ENCODE measurements at places on chromosomes 4 and X.

GRCh38 chr4:140157341-140157740 lies 3.4 kb upstream of the MAML3 start:
- no peak for DNase-seq

- DNase-seq = no peak
These were observed 24.5 kb downstream of the TMSB4X start for GRCh38 chrX:12999422-12999821.

DNA sequence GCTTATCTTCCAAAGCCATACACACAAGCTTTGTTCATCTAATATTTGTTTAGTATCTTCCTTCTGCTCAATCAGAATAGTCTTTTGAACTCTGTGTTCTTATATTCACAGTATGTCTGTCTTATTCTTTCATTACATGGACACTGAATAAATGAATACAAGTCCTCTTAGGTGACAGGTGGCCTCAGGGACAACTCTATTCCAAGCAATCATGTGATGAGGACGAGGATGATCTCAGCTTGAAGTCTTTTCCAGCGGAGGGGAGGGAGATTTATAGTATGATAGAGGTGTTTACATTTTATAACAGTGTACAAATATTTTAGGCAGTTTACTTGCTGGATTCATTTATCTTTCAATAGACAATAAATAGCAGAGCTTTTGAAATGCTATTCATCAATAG lies 300.4 kb downstream of the NLGN4X start:
- DNase-seq = no peak

DNA sequence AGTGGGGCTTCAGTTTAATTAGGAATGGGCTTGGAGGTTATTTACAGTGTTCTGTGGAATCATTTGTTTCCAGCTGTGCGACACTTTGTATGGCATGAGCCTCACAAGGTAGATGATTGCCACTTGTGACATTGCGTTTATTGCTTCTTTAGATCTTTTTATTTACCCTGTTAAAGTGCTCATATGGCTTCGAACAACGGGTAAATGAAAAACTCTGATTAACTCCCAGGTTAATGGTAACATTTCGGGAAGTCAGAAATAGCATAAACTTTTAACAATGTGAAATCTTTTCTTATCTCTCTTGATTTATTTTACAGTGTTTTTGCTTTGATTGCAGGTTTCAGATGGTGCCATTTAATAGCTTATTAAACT lies 494.3 kb downstream of the IDS start:
- DNase-seq = no peak

GRCh38 chr4:80043541-80043940 lies 29.5 kb downstream of the ANTXR2 start:
- DNase-seq = no peak

GRCh38 chr4:74675673-74676279 lies 118.5 kb downstream of the BTC start:
- no peak for DNase-seq

DNA sequence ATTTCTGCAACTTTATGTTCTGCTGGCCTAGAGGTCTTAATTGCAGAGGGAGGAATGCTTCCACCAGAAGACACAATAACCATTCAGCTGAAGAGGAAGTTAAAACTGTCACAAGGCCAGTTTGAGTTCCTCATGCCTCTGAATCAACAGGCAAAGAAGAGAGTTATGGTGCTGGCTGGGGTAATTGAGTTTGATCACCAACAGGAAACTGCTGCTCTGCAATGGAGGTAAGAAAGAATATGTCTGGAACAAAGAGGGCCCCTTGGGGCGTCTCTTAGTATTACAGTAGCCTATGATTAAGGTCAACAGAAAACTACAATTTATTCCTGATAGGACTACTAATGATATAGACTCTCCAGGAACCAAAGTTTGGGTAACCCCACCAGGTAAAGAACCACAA lies 744.0 kb downstream of the FSTL5 start:
- DNase-seq = no peak

DNA sequence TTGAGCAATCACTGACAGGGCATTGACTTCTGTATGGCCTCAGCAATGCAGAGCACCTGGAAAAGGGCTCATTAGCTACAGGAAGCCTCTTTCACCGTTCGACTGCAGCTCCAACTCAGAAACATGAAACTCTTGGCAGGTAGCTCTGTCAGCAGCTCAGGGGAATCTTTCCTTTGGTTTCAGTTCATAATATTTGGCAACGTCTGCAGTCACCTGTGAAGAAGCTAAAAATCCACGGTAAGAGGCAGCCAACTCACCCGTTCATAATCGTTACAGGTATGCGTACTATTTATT lies 354.9 kb downstream of the CAMK2D start:
- no peak for DNase-seq

DNA sequence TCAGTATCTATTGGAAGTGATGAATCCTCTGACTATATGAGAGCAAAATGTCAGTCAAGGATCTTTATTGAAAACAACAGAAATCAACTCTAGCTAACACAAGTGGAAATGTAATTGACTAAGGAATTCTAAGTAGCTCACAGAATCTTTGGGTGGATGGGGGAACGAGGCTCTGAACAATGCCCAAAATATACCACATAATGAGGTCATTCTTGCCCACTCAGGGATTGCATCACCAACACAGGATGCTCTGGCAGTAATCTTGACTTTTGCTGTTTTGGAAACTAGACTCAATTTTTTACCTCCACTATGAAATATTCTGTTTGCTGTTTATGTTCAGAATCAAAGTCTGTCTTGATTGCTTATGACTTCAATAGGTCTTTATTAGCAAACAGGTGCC lies 127.4 kb upstream of the UNC5C start:
- DNase-seq = no peak

GRCh38 chr4:163611784-163612445 lies 117.4 kb downstream of the TMA16 start:
- no peak for DNase-seq

- DNase-seq = no peak
These were observed 49.6 kb upstream of the MAMLD1 start for GRCh38 chrX:150313514-150313913.

DNA sequence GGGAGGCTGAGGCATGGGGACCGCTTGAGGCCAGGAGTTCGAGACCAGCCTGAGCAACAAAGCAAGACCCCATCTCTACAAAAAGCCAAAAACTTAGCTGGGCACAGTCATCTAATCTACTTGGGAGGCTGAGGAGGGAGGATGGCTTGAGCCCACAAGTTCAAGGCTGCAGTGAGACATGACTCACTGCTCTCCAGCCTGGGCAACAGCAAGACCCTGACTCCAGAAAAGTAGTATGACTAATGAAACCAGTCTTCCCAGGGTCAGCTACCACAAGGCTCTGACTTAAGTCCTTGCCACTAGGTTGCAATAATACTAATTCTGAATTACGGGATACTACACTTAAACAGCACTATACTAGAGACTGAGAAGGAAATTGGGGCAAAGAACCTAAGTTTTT lies 33.1 kb downstream of the ERVMER34-1 start:
- DNase-seq = no peak

- DNase-seq = no peak
These were observed 231.9 kb upstream of the INTU start for GRCh38 chr4:127400731-127401346.
